Stimulated activated CD4-positive, alpha-beta T cell treated with anti-CD3 and anti-CD28 coated beads, Interleukin-1b, Interleukin-23, amount 100 ng/mL, for 48 hours (primary cell): ENCODE measurements at places on chromosomes 4 and X.

- no peak for DNase-seq
Measured at GRCh38 chrX:34598362-34598761, 58.7 kb downstream of the TMEM47 start.

DNA sequence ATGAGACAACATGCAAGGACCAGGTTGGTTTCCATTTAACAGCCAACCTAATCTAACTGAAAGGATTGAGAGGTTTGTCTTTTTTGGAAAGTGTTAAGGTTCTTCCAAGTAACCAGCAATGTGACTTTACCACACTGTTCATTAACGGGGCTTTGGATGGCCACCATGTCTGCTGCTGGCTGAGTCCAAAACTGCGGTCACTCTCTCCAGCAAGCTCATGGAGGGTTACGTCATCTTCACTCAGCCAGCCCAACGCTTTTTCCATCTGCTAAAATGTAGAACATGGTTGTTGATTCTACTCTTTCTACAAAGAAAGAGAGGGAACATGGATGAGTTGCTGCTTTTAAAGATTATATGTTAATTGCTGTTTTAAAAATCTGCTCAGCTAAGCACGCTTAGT is 11.0 kb downstream of the PKD2 start:
- DNase-seq, result no peak

DNA sequence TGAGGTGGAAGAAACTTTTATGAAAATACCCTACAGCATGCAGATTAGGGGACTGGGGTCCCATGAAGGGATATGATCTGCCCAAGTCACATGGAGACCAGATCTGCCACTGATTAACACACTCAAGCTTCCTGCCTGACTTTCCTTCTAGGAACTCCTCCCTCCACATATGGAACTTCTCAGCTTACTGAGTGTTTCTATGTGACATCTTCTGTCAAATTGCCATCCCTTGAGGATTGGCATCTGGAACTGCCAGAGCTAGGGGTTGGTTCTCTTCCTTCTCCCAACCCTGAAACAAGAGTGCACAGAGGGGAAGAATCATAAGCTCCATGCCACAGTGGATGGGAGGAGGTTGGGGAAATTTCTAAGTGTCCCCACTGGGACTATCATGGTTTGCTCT is 150.6 kb upstream of the MBNL3 start:
- DNase-seq, result no peak

GRCh38 chr4:38576767-38577166 is 87.2 kb upstream of the KLF3 start:
- no peak for DNase-seq
